Renal cortical epithelial cell (primary cell): ENCODE measurements at places on chromosomes 7 and 10.

- DNase-seq, result no peak
Measured at GRCh38 chr7:600149-601035, 80.7 kb upstream of the PDGFA start.

- no peak for DNase-seq
Measured at GRCh38 chr10:62180677-62181076, 88.0 kb downstream of the RTKN2 start.

DNA sequence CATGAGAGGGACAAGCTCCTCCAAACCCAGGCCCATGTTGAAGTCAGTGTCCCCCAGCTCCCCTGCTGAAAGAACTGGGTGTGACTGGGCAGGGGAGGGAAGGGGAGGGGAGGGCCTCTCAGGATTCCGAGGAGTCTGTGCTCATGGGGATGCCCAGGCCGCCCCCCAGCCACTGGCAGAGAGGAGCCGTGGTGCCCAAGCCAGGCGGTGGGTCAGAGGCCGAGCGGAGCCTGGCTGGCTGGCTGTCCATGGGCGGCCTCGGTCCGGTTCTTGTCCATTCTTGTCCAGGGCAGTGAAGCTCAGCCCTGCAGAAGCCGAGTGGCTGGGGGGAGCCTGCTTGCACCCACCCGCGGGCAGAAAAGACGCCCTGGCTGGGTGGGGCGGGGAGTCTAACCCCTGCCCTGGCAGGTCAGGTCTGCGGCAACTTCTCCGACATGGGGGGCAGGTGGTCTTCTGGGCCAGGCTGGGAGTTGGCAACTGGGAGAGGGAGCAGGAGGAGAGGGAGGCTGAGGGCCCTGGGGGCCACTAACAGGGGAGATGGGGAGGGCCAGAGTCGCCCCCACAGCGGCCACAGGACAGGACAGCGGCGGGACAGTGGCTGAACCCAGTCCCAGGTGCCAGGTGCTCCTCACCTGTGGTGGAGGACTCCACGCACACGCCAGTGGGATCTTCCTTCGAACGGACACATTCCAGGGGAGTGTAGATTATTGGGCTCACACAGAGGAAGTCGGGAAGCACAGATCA lies 54.1 kb downstream of the FOXL3 start:
- DNase-seq, result no peak

DNA sequence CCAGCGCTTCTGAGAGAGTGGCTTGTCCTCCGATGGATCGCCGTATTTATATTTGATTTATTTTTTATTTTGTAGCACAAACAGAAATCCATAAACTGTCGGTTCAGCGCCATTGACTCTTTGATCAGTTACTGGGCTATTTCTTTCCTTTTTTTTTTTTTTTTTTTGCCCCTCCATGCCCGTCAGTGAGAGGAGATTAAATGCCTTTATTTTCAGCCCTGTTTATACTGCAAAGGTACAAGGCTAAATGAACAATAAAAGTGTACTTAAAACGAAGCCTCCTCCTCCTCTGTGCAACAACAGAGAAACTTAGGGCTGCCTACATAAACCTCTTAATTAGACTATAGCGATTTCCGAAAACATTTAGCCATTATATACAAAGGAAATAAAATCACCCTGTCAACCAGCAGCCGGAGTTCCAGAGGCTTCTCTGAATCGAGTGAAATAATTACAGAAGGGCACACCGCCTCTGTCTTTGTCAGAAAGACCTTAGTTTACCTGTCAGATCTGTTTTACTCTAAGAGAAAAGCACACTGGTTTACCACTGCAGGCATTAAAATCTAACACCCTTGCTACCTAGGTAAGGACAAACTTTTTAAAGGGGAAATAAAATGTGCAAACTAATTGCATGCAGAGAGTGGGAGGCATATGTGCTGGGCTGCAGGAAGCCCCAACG lies 3.5 kb downstream of the EBF3 start:
- DNase-seq, result no peak

DNA sequence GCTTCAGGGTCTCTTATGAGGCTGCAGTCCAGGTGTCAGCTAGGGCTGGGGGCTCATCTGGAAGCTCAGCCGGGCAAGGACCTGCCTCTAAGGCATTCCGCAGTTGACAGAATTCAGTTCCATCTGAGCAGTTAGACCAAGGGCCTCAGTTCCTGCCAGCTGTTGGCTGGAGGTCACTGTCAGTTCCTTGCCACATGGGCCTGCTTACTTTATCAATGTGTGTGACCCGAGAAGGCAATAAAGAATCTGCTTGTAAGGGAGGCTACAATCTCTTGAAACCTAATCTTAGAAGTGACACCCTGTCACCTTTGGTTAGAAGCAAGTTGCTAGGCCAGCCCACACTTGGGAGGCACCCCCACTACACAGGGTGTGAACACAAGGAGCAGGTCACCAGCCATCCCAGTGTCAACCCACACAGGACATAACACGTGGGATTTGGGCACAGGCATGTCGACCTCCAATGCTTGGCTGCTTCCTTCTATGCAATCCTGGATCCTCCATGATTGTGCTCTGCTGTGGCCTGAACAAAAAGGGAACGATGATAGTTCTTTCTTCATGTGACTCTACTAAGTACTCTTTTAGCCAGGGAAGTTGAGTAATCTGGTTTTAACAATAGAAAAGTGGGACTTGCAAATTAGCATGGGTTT lies 41.8 kb downstream of the MTURN start:
- no peak for DNase-seq

GRCh38 chr7:6502886-6503285 lies 48.4 kb downstream of the GRID2IP start:
- DNase-seq, result no peak

DNA sequence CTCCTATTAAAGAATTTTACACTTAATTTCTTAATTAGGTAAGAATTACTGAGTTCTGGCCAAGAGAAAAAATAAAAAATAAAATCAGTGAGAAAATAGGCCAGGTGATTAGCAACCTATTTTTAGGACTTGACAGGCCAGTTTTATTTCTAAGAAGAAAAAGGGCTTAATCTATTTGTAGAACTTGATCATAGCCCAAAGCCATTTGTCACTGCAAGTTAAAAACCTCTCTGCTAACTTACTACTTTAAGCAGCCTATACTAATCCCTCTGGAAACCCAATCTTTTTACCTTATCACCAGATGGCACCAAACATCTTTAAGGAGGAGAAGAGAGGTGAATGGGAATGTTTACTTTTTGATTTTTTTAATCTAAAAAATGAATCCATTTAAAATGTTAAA lies 222.1 kb upstream of the RHOBTB1 start:
- DNase-seq, result no peak

- DNase-seq, result no peak
Measured at GRCh38 chr7:89316584-89317251, 521.2 kb upstream of the TEX47 start.

- DNase-seq, result no peak
Measured at GRCh38 chr7:27602766-27603165, 59.9 kb downstream of the HIBADH start.

GRCh38 chr10:48549236-48549635 lies 55.6 kb downstream of the ARHGAP22 start:
- no peak for DNase-seq

DNA sequence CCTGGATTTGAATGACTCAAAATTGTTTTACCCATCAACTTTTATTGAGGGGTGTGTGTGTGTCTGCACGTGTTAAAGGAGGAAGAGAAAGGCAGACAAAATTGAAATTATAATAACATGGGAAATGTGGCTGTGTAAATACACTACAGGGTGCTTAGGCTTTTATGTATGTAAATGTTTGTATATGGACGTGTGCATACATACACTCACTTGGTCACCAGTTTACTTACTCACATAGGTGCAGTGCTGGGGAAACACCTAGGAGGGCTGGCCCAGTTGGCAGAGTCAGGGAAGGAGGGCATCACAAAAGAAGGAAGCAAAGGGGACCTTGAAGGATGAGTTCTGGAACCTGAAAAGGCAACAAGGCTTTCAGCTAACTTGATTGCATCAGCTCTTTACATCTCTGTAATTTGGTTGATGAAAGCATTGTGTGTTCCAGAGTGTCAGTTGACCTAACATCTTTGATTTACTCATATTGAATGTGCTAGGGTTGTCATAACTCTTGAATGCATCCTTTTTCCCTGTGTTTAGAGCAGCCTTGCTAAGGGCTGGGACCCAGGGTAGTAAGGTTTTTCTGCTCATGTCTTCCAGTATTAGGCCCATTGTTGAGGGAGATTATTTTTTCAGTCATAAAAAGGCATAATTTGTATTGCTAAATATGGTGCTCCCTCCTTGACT lies 10.2 kb downstream of the WDR11 start:
- no peak for DNase-seq

GRCh38 chr7:80047856-80048459 lies 86.7 kb upstream of the GNAI1 start:
- peak; percentile 16 for DNase-seq

GRCh38 chr10:113177156-113177935 lies 227.3 kb downstream of the TCF7L2 start:
- DNase-seq, result no peak

DNA sequence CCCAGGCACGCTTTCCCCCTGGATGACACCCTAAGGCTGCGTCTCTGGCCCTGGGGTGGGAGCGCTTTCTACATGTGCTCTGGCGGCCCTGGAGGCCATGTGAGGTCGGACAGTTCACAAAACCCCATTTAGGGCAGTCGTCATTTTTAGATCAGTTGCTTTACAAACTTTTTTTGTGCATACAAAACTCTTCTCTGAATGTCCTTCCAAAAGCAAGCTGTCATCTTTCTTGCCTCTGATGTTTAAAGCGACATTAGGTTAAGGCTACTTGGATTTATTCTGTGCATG lies 5.9 kb downstream of the MAFK start:
- DNase-seq, result no peak

DNA sequence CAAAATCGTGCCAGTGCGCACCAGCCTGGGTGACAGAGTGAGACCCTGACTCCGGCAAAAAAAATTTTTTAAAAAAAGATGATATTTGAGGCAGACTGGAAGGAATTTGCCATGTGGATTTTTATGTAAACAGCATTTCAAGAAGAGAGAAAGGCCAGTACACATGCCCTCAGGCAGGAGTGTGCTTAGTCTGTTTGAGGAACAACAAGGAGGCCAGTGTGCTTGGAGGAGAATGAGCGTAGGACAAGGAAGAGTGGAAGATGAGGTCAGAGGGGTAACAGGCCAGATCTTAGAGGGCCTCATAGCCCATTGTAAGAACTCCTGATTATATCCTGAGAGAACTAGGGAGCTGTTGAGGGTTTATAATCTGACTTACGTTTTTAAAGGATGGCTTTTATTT lies 17.2 kb upstream of the STRIP2 start:
- DNase-seq, result no peak

DNA sequence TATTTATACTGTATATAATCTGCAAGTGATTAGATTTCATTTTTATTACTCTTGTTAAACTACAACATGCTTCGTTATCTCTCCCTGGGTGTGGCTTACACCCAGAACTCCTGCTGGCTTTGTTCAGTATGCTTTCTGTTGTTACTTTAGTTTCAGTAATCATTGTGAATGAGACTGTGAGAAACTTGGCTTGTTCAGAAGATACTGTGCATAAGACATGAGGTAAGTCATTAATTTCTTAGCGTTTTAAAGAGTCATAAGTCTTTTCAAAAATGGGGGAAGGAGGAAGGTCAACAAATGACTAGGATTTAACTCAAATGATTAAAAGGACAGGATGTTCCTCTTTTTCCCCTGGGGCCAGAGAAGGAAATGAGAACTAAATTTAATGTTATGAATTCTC lies 11.6 kb upstream of the ADD3 start:
- DNase-seq, result no peak

GRCh38 chr7:84339306-84339705 lies 144.7 kb upstream of the SEMA3A start:
- DNase-seq, result no peak

GRCh38 chr7:76278540-76278939 lies 23.9 kb upstream of the HSPB1 start:
- no peak for DNase-seq

DNA sequence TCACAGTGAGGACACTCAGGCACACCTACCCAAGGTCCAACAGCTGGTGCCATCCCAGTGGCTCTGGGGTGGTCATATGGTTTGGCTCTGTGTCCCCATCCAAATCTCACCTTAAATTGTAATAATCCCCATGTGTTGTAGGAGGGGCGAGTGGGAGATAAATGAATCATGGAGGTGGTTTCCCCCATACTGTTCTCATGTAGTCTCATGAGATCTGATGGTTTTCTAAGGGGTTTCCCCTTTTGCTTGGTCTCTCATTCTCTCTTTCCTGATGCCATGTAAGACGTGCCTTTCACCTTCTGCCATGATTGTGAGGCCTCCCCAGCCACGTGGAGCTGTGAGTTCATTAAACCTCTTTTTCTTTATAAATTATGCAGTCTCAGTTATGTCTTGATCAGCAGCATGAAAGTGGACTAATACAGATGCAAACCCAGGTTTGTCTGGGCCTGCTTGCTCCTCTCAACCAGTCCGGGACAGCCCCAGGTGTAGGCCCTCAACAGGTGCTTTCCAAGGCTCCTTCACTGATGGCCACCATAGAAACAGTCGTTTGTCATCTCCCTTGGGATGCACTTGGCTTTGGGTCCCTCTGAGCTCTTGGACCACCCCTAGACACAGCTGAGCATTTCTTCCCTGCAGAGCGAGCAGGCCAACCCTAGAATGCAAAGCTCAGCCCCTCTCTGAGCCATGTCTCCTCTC lies 101.3 kb upstream of the CTBP2 start:
- no peak for DNase-seq

GRCh38 chr7:77536413-77537135 lies 521 bp upstream of the PTPN12 start:
- DNase-seq, result peak; percentile 90

DNA sequence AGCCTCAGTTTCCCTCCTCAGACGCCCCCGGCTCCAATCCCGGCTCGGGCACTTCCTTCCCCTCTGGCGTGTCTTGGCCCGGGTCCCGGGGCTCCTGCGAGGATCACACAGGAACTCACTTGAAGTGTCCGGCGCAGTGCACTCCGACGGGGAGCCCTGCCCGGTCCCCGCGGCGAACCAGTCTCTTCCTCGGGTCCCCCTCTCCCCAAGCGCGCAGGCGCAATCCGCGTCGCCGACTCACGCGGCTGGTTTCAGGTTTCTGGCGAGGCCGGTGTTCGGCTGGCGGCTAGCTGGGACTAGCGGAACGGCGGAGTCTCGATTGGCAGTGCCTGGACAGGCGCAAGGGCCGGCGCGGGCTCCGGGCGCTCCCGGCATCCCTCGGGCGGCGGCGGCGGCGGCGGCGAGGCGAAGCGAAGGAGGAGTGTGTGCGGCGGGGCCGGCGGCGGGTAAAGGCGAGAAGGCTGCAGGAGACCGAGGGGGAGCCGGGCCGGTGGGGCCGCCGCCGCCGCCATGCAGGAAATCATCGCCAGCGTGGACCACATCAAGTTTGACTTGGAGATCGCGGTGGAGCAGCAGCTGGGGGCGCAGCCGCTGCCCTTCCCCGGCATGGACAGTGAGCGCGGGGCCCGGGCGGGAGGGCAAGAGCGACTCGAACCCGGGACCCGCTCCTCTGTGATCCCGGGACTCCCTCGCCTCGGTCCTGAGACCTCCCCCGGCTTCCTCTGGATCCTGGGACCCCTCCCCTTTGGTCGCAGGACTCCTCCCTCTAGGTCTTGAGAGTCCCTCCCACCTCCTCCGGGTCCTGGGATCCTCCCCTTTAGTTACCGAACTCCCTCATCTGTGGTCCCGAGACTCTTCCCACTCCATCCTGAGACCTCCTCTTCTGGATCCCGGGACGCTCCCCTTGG lies at the start of the genes CPSF4 and PTCD1:
CPSF4 (plus strand) TSS at position 371 of the 908 bp plus-strand sequence; CDS start at position 511, 140 bp downstream.
PTCD1 (minus strand) TSS at position 226 of the 908 bp plus-strand sequence. CDS start 3,556 bp downstream, outside the sequence.
- peak; percentile 87 for DNase-seq
